ENCODE measurements at places on chromosomes 5 and 9. TPM values are rescaled to one million over a fixed set of nuclear protein-coding genes. Genes with fewer than 3 reads are reported as not detected.

The COL27A1 gene
- total RNA-seq, result 1.3 TPM

The TEX48 gene
- not detected for total RNA-seq

The YIPF5 gene
- total RNA-seq, result 46.6 TPM

The TPM2 gene
- total RNA-seq, result 29.2 TPM

DNA sequence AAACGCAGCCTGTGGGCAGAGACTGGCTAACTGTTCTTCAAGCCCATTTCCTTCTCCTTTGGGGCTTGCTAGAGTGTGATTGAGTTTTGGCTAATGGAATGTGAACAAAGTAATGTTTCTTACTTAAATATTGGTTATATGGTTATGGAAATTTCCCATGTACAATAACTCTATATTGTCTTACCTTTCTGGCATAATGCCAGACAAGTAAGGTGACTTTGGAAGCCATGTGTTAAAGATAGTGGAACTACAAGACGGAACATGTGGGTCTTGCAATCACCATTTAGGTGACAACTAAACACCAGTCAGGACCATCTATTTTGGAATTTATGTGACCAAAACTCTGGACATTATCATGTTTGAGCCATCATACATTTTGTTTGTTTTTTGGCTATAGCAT is 260.2 kb downstream of the CCDC171 start:
- no peak for DNase-seq

GRCh38 chr5:68884144-68884754 is 209.6 kb upstream of the SLC30A5 start:
- DNase-seq, result no peak

The PAEP gene
- total RNA-seq, result not detected

DNA sequence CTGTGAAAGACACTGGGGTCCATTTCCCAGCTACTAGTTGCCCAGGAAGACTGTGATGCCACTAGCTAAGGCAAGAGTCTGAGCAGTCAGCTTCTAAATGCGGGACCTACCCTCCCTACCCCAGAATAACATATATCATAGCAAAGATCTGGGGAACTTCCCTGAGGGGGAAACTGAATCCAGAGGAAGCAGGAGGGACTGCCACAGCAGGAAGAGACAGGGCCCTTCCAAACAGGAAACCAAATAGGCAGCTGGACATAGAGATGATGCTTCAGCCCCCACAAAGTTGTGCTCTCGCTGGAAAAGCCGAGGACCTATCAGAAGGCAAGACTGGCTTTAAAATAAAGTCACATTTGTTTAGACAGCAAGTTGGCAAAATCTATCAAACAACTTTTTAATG is 51.1 kb downstream of the KLHL3 start:
- DNase-seq, result no peak

The ASPN gene
- total RNA-seq, result not detected

GRCh38 chr5:109388407-109388806 is 21.4 kb downstream of the PJA2 start:
- no peak for DNase-seq

The HAVCR2 gene
- 2.7 TPM for total RNA-seq

DNA sequence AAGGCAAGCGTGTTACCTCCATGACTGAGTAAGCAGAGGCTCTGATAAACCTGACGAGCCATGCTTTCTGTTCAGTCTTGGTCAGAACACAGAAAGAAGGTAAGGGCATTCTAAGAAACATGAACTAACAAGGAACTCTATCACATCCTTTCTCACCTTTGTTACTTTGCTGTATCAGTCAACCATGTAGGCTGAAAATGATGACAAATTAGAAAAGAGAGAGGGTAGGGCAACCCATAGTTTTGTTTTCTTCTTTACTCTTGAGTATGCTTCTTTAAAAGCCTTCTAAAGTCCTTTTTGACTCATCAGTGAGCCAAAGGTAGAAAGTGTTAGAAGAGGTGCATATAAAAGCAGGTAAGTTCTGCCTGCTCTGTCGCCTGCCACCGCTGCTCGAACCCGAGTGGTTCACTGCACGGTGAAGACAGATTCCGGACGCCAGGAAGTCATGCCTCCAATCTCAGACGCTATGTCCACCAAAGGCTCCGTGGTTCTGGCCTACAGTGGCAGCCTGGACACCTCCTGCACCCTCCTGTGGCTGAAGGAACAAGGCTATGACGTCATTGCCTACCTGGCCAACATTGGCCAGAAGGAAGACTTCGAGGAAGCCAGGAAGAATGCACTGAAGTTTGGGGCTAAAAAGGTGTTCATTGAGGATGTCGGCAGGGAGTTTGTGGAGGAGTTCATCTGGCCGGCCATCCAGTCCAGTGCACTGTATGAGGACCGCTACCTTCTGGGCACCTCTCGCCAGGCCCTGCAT is 298.4 kb downstream of the NDUFS4 start:
- no peak for DNase-seq

The HSD17B4 gene
- 26.3 TPM for total RNA-seq

GRCh38 chr5:16863469-16863946 is 72.6 kb downstream of the MYO10 start:
- no peak for DNase-seq

DNA sequence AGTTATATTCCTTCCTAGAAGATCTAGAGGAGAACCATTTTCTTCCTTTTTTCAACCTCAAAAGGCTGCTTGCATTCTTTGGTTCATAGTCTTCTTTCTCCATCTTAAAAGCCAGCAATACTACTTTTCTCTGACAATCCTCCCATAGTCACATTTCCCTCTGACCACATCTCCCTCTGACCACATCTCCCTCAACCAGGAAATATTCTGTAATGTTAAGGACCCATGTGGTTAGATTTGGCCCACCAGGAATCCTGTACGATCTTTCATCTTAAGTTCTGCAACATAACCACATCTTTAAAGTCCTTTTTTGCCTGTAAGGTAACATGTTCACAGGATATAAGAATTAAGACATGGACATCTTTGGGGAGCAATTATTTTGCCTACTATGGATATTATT is 179.4 kb upstream of the SPEF2 start:
- no peak for DNase-seq

GRCh38 chr5:124661317-124662141 is 84.9 kb downstream of the ZNF608 start:
- DNase-seq, result no peak

DNA sequence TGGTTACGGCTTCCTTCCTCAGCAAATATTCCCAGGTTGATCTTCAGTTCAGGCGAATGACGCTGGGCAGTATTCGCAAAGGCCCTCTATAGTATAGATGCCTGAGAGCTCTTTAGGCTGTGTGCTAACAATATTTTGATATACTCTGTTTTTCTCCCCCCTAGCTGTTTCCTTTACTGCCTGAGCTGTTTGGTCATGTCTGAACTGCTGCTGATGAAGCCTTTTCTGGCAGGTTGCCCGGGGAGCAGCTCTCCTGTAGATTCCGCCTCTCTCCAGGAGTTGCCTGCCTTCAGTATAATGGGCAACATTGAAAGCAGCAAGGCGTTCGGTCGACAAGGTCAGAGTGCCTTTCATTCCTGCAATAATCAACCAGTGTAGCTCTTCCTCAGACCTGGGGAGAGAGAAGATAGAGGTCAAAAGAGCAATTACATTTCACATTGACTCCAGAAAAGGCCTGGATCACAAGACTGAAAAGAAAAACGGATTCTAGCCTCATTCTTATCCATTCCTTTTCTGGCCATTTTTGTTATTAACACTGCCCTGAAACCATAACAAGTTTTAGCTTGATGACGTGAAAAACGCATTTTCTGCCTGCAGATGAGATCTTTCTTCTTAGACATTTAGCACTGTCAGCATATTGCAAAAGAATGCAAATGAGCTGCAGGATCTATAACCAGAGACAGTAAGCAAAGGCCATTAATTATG is 60.1 kb upstream of the ZNF608 start:
- no peak for DNase-seq

DNA sequence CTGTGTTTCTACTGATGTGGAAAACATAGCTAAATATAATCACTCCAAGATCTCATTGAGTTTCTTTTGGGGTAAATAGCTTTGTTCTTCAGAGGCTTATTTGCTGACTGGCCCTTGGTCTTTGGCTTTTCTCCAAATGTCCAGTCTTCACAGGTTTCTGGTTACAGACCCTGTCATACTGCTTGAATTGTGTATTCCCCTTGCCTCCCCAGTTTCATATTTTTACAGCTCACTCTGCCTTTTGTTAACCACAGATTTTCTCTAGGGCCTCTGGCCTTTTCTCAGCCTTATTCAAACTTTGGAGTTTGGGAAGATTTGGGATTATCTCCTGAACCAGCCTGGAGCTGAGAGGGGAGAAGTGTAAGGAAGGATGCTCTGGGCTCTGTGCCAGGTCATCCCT is 23.9 kb downstream of the ISOC1 start:
- no peak for DNase-seq

DNA sequence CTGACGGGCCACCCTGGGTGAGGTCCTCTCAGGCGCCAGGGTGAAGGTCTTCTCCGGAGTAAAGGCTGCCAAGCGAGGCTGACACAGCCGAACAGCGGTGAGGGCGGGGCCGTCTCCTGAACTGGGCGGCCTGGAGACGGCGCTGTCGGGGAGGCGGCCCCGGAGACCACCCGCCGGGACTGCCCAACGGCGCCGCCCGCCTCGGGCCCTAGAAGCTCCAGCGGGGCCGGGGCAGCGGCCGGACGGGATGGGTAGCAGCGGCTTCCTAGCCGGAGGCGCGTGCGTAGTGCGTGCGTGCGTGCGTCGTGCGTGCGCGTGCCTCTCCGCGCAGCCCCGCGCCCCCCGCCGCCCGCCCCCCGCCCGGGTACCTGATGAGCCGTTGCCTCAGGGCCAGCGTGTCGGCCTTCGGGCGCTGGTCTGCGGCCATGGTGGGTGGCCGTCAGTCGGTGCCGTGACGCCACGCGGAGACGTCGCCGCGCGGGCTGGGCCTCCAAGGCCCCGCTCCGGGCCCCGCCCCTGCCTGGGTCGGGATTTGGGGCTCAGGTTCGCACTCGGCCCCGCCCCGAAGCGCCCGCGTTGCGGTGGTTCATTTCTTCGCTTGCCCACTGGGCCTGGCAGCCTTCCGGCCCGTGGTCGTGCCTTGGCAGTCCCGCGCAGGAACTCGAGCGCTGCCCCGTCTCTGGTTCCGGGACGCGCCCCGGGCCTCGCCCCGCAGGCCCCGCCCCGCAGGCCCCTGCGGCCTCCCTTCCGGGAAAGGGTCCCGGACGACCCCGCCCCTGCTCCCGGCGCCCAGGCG is at the start of gene PHYKPL:
TSS of gene PHYKPL (minus strand) at position 679 of the 796 bp plus-strand sequence. CDS start at position 427, 252 bp downstream.
- DNase-seq, result peak; percentile 55

The LCN12 gene
- total RNA-seq, result 4.2 TPM

DNA sequence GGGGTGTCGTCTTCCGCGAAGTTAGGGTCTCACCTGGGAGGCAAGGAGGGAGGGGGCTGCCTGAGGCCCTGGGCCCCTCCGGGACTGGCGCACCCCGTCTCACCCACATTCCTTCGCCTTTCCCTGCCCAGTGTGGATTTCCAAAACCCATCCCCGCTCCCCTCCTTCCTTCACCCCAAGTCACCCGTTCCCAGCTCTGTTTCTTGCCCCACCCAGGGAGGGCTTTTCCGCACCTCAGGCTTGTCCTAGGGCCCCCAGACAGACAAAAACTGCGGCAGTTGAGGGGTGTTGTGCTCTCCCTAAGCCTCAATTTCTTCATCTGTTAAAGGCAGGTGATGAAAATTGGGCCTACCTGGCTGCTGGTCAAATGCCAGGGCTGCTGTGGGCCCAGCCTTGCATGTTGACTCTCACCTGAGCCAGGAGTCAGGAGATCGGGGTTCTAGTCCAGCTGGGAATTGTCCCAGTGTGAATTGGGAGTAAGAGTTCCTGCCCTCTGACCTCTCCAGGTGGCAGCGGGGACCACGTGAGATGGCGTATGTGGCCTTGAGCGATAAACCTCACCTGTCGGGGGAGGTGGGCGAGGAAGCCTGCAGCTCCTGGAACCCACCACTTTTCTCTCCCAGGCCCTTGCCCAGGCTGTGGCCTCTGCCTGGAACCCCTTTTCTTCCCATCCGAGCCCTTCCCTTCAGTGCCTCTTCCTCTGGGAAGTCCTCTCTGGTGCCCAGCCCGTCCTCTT is 143.4 kb upstream of the IER5L start:
- DNase-seq, result no peak

DNA sequence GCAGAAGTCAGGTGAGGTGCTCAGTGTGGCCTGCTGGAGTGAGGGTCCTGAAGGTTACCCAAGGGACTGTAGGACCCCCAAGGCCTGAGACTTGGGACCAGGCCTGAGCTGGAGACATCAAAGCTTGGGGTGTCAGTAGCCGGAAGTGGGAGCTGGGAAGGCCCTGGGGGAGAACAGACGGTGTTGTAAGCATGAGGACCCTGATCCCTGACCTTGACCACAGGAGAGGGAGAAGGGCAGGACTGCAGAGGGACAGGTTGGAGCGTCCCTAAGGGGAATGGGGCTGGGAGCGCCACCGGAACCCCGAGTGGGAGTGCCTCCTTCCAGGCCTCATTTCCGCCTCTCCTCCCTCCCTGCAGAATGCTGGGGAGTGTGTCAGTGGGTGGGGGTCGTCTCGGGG is 533 bp downstream of the TTC16 start:
- no peak for DNase-seq

DNA sequence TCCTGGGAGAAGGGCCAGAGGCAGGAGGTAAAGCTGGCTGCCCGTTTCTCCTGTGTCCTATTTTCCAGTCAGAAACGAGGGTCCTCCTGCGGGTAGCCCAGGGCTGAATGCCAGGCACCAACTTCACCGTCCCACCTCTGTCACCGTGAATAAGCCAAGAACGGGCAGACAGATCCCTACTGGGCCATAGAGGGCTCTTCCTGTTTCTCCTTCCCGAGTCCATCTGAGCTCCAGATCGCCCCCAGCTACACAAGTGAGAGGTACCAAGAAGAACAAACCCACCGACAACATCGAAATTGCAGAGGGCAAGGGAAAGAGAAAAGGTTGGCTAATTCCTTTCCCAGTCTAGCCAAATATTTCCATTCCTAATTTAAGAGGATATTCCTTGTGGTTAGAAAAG is 93.7 kb downstream of the SPOCK1 start:
- no peak for DNase-seq

DNA sequence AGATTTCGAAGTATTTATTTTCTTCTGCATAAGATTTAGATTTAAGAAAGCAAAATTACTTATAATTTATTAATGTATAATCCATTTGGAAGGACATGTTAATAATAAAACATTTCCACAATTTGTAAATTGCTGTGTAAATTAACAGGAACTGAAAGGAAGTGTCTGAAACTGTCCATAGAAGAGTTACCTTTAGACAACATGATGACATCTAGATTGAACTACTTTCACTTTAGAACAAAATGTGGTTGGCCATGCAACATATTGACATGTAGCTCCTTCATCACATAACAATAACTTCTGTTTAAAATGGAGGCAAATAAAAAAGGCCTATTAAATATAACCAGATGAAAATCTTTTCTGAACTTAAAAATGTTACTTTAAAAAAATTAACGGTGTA is 1849.5 kb upstream of the ACO1 start:
- no peak for DNase-seq

- no peak for DNase-seq
Observed at GRCh38 chr5:141880961-141881801, 3.0 kb upstream of the PCDH1 start.
